ENCODE measurements at places on chromosomes 7 and 10.

DNA sequence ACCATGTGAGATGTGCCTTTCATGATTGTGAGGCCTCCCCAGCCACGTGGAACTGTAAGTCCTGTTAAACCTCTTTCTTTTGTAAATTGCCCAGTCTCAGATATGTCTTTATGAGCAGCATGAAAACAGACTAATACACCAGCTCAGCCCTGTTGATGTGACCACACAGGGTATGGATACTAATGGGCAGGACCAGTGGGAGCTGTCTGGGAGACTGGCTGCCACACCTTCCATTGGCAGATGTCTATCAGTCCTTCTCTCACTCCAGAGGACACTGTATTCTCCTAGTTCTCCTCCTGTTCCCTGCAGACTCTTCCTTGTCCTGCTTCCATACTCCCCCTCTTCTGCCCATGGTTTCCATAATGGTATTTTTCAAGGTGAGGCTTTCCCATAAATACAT lies 104.4 kb downstream of the PRLHR start:
- no peak for DNase-seq

DNA sequence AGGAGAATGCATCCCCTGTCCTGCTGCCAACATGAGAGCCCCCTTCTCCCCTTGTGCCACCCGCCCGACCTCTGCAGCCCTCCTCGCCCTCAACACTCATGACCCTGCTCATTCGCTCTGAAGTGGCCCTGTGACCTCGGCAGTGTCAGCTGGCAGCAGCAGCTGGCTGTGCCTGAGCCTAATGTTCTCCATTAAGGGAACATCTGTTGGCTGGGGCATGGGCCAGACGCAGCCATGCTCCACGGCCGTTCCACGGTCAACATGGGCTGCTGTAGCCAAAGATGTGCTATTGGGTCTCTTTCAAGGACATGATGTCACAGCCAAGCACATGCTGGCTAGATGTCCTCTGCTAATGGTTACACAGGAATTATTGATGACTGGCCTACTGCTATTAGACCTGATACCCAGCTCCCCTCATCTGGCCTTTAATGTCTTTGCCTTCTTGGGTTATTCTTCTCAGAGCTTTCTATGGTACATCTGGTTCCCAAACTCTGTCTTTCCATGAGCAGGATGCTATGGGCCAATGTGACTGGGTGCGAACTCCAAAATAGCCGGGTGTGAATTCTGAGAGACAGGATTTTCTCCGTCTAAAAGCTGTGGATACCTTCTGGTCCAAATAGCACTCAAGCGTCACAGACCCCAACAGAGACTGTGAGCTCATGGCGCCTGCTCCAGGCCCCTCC lies 22.4 kb downstream of the ADCYAP1R1 start:
- DNase-seq: no peak

GRCh38 chr10:131695496-131696165 lies 205.2 kb upstream of the PPP2R2D start:
- no peak for DNase-seq

GRCh38 chr10:60234551-60234950 lies 155.1 kb downstream of the ANK3 start:
- no peak for DNase-seq

DNA sequence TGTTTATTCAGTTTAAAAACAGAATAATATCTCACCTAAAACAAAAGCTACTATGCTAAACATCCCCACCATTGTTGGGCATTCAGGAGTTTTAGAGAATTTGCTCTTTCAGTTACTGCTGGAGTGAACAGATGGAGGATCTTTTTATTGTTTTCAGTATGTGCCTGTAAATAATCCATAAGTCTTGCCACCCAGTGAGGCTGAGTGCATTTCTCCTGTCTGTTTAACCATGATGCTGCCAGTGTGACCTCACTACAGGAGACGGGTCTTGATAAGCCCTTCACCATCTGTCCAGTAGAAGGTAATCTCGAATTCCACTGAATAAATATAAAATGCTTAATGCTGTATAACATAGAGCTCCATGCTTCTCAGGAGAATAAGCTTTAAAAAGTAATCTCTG lies 430.9 kb downstream of the POM121L12 start:
- no peak for DNase-seq

- DNase-seq: peak; percentile 83
Measured at GRCh38 chr10:615583-616152, 73.8 kb downstream of the DIP2C start.
